ENCODE measurements at places on chromosomes 7 and 10. TPM values are rescaled to one million over a fixed set of nuclear protein-coding genes. Genes with fewer than 3 reads are reported as not detected.

DNA sequence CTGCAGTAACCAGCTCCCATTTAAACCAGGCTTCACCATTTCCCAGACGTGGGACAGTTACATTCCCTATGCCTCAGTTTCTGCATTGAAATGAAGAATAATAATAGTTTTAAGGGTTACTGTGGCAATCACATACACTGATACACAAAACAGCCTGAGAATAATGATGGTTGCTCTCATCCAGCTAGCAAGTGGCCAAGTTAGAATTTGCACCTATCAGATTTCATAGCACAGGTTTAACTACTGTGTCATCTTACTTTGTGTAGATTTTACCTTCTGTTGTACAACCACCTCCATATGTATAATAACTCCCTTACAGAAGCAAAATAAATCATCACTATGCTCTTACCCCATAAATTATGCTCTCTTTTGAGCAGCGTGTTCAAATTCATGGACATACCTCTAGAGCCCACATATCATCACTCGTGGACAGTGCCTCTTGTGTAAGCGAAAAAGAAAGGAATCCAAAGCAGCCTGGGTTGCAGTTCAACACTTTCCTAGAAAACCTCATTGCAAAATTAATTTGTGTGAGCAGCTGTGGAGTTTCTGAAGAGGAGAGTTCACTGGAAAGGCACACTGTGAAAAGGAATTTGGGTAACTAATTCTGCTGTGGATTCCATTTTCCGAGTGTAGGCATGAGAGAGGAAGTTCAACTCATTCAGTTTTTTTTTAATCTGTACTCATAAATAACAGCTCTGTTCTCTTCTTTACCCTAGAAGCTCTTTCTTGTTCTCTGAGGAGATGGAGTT lies 492.5 kb downstream of the ARL4A start:
- DNase-seq: peak; percentile 8

- DNase-seq: no peak
Measured at GRCh38 chr10:86504510-86504909, 17.1 kb downstream of the WAPL start.

Gene MRC1
- 8.6 TPM for polyA plus RNA-seq

Gene LRRC4
- 7.2 TPM for polyA plus RNA-seq

DNA sequence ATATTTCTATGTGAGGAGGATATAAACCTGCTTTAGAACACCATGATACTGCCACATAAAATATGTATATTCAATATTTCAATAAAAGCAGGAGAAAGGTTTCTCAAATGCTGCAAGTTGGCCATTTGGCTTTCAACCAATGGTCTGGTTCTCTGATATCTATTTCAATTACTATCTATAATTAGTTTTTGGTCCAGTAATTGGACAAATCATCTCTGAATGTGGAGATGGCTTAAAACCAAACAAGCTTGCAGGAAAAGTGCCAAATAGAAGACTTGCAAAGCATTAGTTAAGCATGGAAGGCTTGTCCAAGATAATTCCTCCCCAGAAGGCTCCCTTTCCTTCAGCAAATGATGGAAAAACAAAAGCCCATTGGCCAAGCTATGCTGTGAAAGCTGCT lies 140.1 kb downstream of the CPEB3 start:
- no peak for DNase-seq

DNA sequence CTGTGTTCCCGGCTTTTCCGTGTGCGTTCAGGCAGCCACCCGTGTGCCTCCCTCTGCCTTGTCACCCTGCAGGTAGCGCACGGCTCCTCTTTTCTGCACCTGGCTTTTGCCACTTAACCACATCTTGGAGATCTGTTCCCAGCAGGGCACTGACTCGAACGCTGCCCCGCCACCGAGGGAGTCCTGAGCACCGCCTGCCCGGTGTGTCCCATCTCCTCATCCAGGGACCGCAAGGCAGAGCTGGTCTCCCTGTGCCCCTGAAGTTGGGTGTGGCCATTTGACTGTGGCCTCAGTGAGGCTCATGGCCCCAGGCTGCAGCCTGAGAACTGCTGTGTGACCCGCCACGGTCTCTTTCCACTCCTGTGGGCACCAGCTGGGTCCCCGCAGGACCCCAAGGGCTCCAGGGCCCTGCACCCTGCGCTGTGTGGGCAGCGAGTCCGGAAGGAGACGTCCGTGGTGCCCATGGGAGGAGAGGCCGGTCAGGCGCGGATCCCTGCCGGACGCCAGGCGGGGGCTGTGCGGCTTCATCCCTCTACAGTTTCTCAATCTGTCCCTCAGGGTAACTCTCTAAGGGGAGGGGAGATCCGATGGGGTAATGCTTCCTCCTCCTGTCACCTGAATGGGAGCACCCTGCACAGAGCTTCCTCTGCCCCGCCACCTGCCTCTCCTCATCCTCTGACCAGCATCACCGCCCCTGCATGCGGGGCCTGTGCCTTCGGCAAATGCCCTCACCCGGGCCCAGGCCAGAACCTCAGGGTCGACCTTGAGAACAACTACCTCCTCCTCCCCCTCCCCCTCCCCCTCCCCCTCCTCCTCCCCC lies 1.8 kb upstream of the INTS1 start:
- no peak for DNase-seq

Gene TBC1D12
- polyA plus RNA-seq: 22.4 TPM

DNA sequence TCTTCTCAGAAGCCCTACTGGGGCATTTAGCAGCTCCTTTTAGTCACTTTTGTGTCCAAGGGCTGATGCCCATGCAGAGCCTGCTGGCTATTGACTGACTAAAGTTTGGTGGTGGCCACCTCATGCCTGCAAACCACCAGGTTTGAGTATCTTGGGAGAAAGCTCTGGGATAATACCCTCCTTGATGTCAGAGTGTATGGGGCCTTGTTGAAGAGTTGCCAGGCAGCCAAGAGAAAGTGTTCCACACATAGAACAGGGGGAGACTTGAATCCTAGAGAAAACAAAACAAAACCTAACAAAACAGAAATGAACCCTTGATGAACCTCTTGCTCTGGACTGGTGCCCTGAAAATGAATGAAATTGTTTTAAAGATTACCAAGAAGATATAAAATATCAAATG lies 1024.6 kb downstream of the SORCS1 start:
- DNase-seq: no peak

- DNase-seq: no peak
Measured at GRCh38 chr10:79078367-79079053, 9.7 kb downstream of the ZMIZ1 start.

Gene BEND7
- 39.7 TPM for polyA plus RNA-seq

DNA sequence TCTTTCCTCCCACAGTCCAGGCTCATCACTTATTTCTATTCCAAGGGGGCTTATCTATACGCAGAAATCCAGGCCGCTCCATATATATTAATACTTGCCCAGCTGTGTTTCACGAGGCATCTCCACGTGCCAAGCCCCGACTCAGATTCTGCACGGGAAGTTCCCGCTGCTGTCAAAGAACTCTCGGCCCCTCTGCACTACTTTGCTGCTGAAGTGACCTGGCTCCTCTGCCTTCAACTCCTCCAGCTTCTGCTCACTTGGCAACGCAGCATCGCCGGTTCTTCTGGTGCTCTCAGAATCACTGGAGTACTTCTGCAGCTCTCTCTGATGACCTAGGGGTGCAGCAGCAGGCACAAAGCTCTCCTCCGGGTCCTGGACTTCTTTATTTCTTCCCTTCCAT lies 9.7 kb upstream of the CHST12 start:
- DNase-seq: no peak
